ENCODE measurements at places on chromosomes 7 and 10.

GRCh38 chr7:12907774-12908173, 220.3 kb downstream of the ARL4A start:
- DNase-seq, result no peak

DNA sequence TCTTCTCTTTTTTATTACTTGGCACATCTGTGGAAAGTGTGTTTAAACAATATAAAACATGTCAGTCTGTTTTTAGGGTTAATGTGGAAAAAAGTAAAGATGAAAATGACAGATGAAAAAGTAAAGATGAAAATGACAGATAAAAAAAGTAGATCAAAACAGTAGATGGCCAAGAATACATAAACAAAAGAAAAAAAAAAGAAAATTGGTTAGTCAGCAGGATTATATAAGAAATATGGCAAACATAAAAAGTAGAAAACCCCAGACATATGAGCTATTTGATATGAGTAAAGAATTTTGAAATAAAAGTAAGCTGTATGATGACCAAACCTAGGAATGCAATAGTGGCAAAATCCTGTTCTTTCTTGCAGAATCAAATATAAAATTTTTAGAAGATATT, 365.7 kb upstream of the AKR1E2 start:
- no peak for DNase-seq

GRCh38 chr10:70761031-70761601, 24.1 kb downstream of the TBATA start:
- no peak for DNase-seq

- no peak for DNase-seq
Observed at GRCh38 chr10:79357180-79357579, 9.9 kb downstream of the PPIF start.

DNA sequence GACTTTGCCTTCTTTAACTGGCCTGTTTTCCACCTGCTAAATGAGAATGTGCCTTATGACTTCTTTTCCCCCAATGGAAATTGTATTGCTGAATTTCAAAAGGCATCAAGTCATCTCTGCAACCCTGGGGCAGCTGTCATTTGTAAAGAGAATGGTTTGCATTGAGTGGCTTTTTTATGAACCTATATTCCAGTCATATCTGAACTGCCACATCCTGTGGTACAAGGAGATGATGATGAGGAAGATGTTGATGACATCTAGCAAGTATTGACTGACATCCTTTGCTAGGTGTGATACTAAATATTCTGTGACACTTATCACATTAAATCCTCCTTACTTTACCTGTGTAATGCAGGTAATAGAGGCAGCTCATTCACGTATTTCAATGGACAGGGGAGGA, 88.3 kb upstream of the KIAA1217 start:
- DNase-seq, result no peak

DNA sequence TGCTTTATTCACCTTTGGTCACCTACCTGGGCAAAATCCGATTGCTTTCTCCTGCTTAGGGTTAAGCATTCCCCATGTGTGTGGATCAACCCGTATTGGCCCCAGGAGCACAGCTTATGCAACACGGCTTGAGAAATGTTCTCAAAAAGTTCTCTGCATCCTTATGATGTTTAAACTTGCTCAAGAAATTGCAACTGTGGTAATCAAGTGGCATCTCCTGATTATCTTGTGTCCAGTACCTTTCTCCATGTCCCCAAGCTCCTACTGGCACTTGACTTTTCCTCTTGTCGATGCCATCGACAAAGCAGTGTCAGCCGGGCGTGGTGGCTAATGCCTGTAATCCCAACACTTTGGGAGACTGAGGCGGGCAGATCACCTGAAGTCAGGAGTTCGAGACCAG, 4.7 kb upstream of the PKD2L1 start:
- DNase-seq, result no peak

GRCh38 chr10:107899075-107899474, 734.6 kb upstream of the SORCS1 start:
- no peak for DNase-seq

GRCh38 chr7:47521011-47521795, 60.7 kb downstream of the TNS3 start:
- no peak for DNase-seq
